Activated CD4-positive, alpha-beta T cell treated with anti-CD3 and anti-CD28 coated beads, Interleukin-2, amount 50 U/mL, for 16 hours (primary cell): ENCODE measurements at places on chromosomes 11 and 22.
A peak's percentile ranks its signal among the peaks of the same experiment; 100 is the strongest.

DNA sequence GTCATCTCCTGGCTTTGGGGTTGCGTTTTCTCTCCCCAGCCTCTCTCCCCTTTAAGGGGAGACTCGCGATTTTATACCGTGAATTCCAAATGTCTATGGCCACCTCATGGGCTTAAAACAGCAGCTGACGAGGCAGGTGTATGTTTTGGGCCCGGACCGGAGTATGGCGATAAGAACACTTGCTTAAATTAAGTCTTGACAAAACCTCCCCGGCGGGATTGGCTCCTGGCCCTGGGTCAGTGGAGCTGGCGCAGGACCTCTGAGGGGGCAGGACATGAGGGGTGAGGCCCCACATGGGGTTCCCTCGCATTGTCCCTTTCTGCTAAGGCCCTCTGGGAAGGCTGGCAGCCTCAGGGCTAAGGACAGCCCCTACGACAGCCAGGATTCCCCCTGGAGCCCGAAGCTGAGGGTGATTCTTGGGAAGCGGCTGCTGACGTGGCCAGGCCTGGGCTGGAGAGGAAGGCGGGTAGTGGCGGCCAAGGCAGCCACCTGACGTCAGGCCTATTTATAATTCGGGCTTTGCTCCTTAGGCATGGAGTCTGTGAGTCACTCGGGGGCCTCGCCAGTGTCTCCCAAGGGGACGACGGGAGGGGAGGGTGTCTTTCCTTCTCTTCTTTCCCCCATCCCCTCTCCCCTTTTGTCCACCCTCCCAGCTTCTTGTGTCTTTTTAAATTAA, 12.7 kb downstream of the MYO18B start:
- no peak for DNase-seq

DNA sequence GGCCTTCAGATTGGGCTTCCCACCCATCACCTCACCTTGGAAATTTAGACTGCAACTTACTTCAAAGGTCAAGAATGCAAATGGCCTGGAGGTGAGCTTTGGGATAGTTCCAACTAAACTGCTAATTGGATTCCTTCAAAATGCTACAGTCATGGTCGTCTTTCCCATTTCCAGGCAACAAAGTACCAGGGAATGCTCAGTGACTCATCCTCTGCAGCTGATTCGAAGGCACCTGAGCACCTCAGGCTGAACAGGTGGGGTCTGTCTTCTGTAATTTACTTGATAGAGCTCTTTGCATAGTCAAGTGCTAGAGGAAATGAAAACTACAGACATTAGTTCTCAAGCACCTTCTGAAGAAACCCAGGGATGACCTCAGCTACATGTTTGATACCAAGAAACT, 20.5 kb upstream of the FSHB start:
- DNase-seq, result no peak

DNA sequence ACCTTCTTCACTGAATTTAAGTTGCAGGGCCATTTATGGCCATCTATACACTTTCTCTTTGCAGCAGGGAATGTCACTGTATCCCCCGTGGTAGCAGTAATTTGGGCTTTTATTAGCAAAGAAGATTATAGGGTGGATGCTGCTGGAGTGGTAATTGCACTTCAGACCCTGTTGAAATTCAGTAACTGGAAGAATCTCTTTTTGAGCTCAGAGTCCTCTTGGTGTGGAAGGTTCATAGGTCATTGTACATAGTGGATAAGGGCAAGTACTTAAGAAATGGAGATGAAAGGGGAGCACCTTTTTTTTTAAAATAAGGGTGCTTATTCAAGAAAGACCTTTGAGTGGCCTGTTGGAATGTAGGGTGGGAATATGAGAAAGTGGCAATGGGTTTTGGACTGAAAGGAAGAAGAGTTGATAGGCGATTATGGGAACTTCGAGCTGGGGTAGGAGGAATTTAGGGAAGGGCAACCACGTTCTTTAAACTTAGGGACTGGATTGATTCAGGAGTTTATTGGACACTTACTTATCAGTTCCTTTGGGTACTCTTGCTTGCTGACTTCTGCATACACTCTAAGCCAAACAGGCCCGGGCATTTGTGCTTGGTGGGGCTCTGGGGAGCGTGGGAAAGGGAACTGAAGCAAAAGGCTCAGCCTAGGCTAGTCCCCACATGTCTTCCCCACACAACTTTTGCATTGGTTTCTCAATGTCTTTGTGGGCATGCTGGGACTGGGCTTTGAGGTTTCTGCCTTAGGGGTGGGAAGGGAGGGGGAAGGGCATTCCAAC, 26.5 kb downstream of the CTNND1 start:
- DNase-seq, result no peak

DNA sequence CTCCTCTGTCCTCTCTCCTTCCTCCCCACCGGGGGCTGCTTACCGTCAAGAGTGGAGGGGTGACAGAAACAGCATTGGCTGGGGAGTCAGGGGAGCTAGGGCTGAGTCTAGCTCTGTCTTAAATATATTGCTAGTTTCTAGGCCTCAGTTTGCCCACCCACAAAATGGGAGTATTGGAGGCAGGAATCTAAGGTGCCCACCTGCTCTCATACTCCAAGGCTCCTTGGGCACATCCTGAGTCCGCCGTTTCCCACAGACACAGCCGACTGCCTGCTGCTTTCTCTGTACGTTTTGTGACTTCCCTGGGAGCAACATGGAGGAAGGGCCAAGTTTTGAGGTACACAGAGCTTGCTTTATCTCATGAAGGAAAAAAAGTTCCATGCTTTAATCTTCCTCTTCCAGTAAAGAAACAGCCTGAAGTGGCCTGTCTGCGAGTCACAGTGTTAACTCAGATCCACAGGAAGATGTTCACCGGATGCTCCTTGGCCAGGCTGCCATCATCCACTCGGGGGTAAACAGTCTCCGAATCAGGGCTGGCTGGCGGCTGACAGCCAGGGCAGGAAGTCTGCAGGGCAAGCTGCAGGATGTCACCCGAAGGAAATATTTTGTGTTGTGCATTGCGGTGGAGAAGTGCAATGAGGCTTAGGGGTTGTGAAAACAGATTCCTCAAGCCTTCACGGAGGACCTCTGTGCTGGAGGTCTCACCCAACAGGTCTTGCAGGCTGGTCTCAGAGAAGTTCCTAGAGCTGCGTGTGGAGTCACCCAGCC, 11.0 kb upstream of the CERK start:
- peak; percentile 54 for DNase-seq

- no peak for DNase-seq
Observed at GRCh38 chr11:64875369-64876228, 2.8 kb downstream of the EHD1 start.

GRCh38 chr11:87712802-87713202, 462.4 kb downstream of the RAB38 start:
- no peak for DNase-seq

DNA sequence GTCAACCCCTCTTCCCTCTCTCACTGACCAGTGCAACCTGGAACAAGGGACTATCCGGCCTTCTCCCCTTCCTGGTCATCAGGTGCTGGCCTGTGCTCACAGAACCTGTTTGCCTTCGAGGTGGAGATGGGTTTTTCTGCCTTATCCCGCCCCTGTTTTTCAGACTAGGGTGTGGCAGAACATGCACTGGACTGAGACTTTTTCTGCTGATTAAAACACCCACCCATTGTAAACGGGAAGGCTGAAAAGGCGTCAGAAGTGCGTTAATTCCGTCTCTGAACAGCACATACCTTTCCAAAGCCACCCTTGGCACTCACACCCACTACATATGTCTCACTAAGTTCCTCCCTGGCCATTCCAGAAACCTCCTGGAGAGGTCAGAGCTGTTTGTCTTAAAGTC, 4.4 kb upstream of the B3GNT6 start:
- no peak for DNase-seq

DNA sequence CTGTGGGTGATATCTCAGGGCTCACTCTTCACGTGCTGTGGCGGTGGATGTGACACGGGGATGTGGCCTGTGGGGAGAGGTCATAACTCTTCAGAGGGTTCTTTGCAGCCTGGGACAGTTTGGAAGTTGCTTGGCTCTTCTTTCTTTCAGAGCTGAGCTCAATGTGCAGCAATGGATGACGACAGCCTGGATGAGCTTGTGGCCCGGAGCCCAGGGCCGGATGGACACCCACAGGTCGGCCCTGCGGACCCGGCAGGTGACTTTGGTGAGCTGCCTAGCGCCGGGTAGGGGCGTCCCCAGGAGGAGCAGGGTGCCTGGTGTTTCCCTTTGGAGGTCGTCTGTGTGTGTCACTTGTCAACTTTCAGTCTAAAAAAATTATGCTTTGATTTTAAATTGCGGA, 5.1 kb downstream of the PHRF1 start:
- no peak for DNase-seq

DNA sequence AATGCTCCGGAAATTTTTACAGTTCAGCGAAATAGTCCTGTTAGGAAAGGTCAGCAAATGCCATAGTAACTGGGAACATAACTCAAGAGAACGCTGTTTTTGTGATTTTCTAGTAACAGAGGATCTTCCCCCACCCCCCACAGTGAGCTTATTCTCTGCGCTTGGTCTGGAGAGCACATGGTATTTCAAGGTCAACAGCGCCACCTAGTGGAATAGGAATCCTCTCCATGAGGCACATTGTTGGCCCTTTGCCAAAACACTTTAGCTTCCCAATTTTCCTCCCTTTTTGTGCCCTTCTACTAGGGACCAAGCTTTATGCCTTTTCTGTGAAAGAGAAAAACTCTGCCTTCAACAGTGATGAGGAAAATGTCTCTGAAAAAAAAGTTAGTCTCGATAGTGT, 13.2 kb upstream of the OR4C12 start:
- peak; percentile 58 for DNase-seq

DNA sequence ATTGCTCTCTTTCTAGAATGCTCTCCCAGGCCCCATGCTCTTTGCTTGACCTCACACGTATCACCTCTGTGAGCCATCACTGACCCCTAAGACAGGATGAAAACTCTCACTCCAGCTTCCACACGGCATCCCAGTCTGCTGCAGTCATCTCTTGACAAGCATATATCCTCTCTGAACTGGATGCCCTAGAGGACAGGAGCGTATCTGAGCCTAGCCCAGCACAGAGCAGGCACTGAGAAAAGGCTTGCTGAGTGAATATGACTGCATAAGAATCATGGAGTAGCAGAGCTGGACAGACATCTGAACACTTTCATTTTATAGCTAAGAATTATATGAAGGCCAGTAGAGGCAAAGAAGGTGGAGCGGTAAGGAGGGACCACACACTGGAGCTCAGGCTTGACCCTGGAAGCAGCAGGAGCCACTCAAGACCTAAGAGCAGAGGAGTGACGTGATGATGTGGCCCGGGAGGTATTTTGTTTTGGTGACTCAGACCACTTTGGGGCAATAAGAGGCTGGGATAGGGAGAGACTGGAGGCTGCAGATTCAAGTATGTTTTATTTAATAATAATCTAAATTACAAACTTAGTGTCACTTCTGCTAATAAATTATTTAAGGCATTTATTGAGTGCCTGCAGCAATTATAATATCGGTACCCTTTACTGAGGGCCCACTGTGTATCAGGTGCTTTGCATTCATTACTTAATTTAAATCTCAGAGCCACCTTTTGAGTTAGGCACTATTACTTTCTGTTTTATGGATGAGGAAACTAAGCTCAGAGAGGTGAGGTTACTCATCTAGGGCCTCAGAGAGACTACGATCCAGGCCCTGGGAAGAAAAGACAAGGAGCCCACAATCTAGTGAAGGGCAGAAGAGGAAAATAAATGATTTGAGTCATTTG, 42.6 kb downstream of the MAP6 start:
- DNase-seq, result no peak

- DNase-seq, result no peak
Observed at GRCh38 chr11:126718276-126718675, 282.3 kb downstream of the KIRREL3 start.

DNA sequence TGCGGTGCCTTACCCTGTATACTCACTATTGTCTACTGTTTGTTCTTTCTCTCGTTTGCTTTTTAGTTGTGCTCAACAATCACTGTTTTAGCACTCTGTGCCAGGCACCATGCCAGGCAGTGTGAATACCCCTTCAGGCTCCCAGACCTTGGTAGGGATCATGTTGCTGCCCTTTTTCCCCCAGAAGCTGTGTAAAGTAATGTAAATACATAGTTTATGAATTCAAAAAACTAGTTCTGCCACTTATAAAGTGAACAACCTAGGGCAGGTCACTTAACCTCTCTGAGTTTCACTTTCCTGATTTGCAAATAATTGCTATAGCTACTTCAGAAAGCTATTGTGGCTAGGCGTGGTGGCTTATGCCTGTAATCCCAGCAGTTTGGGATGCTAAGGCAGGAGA, 81.0 kb upstream of the CTSC start:
- DNase-seq, result no peak

DNA sequence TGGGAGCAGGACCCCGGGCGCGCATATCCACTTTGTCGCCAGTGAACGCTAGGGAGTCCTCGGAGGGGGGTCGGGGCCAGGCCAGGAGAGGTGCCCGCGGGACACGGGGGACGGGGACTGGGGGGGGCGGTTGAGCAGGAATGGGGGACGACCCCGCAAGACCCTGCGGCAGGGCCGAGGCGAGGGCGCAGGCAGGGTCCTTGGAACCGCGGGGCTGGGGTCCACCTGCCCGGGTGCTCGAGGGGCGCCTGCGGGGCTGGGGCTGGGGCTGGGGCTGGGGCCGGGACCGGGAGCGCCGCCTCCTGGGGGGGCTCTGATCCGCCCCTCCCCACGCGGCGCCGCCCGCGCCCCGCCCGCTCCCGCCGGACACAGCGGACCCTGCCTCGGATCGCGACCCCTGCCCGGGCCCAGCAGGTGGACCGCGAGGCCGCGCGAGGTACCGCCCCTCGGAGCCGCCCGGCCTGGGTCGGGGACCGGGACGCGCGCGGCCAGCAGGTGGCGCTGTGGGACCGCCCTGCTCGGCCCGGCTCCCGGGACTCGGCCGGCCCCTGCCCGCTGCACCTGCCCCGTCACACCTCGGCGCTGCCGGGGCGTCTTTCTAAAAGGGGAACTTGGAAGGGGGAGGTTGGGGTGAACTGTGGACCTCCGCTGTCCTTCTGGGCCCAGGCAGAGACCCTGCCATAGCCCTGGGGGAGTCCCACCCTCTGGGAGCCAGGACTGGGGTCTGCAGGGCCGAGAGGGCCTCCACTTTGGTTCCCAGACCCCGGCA, 11.0 kb downstream of the CRELD2 start:
- DNase-seq, result peak; percentile 69

DNA sequence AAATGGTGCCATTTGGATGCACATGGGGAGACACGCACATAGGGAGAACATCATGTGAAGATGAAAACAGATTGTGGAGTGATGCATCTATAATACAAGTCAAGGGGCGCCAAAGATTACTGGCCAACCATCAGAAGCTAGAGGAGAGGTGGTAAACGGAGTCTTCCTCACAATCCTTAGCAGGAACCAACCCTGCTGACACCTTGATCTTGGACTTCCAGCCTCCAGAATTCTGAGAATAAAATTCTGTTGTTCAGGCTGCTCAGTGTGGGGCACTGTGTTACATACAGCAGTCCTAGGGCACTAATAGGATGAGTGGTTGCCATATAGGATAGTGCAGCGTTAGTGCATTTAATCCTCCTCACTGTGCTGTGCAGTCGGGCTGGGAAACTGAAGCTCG, 8.0 kb upstream of the SEC14L4 start:
- DNase-seq, result no peak

GRCh38 chr11:64534391-64534801, 56.6 kb upstream of the SLC22A12 start:
- no peak for DNase-seq

DNA sequence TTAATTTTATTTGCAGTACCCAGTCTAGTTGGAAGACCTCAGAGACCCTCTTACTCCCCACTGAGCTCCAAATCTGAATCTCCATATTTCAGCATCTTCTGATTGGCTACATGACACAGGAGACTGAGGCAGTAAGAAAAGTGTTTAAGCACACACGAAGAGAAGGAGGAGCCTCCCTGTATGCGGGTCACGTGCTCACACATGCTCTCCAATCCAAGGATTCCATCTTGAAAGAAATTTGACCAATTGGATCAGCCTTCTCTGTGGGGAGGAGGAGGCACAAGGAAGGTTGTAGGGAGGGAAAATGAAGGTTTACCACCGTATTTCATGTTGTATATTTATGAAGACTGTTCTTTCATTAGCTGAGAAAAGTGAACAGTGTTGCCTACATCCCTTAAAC, 1.2 kb downstream of the OR6T1 start:
- no peak for DNase-seq
